ENCODE measurements at places on chromosomes 1 and 21. TPM values are rescaled to one million over a fixed set of nuclear protein-coding genes. Genes with fewer than 3 reads are reported as not detected.

The CLIC4 gene
- 209 TPM for total RNA-seq

The VANGL2 gene
- total RNA-seq = 20.9 TPM

The NBPF15 gene
- 37.0 TPM for total RNA-seq

DNA sequence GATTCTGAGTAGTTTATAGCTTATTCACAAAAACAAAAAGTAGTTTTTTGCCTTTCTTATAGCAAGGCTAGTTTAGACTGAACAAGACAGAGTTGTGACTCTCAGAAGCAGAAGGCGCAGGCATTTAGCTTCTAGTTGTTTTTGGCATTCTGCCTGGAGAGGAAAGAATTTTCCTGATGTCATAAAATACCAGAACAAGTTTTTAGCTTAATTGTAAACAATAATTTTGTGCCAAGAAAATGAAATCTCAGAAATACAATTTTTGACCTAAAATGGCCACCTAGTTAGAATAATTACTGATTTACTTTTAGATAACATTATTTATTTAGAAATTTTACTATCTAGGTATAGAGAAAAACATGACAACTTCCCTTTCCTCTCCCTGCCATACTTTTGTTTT, 1.0 kb downstream of the DNAJB4 start:
- no peaks in the 10 kb centered on the region for H3K27me3 ChIP-seq
- peak overlapping the region; percentile 60 for H3K4me3 ChIP-seq
- H3K4me1 ChIP-seq = peaks cover 33% of the 10 kb centered on the region
- DNase-seq = peak; percentile 77

DNA sequence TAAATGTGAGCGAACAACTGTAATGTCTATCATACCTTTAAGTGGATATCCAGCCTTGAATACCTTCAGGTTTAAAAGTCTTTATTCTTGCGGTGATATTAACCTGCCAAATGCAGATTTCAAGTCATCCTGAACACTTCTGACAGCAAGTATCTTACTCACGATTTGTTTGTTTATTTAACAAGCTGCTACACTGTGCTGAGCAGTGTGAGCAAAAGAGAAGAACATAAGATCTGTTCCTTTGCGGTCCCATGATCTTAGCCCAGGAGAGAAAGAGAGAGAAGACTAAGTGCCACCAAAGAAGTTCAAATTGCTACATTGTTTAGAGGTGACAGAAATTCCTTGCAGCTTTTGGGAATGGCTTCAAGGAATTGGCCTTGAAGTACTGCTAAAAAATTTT, 9.5 kb upstream of the IL24 start:
- no peak overlapping the region for H3K27ac ChIP-seq
- H3K36me3 ChIP-seq = no peaks in the 10 kb centered on the region
- H3K4me3 ChIP-seq = no peak overlapping the region
- H3K4me1 ChIP-seq = peaks cover 8% of the 10 kb centered on the region
- no peak for DNase-seq

DNA sequence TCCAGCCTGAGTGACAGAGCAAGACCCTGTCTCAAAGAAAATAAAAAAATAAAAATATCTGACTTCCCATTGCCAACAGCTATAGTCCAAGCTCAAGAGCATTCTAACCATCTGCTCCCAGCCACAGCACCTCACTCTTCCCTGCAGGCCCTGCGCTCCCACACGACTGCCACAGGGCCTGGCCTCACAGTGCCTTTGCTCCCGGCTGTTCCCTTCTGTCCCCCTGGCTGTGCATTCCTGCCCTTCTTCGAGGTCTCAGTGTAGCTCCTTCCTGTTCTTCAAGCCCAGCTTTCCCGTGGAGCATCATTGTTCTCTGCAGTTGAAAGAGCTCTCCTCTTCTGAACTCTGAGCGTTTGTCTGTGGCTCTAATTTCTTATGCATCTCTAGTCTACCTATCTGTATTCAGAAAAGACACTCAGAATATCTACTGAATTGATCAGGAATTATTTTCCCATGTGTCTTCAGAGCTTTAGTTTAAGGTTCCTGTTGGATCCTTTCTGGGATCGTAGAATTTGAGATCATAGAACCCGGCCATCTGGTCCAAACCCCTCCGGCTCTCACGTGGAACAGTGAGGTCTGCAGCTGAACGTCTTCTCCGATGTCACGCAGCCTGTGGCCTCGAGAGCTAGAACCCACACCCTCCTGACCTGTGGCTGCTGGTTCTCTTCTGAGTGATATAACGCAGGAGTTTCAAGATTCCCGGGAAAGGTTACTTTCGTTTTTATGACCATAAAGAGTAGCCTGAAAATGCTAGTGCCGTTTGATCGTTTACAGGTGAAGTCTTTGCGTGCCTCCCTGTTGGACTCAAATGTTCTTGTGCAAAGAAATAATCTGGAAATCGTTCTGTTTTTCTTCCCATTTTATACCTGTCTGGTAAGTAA, 54.4 kb downstream of the DOP1B start:
- no peaks in the 10 kb centered on the region for H3K27me3 ChIP-seq
- H3K4me3 ChIP-seq = no peak overlapping the region
- DNase-seq = no peak
- H3K27ac ChIP-seq = no peak overlapping the region

DNA sequence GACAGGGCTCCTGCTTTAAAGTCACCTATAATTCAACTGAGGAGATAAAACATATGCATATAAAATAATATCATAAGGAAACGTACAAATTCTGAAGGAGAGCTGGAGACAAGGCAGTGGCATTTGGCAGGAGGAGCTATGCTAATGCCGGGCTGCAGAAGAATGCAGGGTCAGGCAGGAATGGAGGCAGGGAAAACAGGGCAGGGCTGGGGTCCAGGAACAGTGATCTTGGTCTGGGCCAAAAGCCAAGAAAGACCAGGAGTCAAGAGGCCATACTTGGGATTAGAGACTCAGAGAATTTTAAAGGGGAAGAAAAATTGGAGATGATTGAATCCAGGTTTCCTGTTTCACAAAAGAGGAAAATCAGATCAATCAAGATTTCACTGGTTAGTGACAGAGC, 20.0 kb upstream of the BRDT start:
- H3K36me3 ChIP-seq = no peaks in the 10 kb centered on the region
- no peak overlapping the region for H3K4me3 ChIP-seq
- peaks cover 3% of the 10 kb centered on the region for H3K4me1 ChIP-seq

DNA sequence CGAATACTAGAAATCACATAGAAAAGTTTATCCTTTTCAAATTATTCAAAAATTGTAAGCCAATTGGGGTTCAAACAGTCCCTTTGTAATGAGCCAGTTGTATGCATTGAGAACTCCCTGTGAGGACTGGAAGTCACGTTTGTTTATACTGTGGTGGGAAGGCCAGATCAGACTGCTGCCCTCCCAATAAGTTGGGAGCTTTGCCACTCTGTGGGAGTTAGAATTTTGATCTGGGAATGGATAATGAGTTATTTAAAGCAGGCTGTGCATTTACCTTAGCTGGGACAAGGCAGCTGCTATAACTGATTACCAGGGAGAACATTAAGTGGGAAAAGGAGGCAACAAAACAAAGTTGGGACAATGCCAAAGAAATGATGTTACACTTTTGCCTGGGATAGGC, 178.8 kb downstream of the SDCCAG8 start:
- H3K4me3 ChIP-seq = no peak overlapping the region
- H3K27ac ChIP-seq = no peak overlapping the region
- H3K27me3 ChIP-seq = no peaks in the 10 kb centered on the region
- H3K36me3 ChIP-seq = no peaks in the 10 kb centered on the region
- H3K4me1 ChIP-seq = no peaks in the 10 kb centered on the region
- no peak for DNase-seq

DNA sequence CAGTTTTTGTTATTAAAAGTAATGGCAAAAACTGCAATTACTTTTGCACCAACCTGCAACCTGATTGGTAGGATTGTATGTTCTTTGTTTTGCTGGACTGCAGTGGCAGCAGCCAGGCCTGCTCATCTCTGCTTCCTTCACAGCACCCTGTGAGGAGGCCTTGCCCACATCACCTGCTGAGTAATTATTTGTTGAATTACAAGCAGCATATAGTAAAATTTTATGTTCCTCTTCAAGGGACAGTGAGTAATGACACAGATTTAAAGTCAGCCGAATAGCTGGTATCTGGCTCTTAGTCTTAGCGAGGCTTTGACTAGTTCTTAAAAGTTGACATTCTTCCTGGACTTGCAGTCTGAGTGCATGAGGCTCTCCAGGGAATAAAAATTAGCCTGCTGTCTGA, 435.1 kb downstream of the PRDM2 start:
- DNase-seq = peak; percentile 18
- no peaks in the 10 kb centered on the region for H3K27me3 ChIP-seq
- no peak overlapping the region for H3K27ac ChIP-seq
- H3K4me3 ChIP-seq = no peak overlapping the region

All from A673 (cell line).